ENCODE measurements at places on chromosomes 6 and 20. TPM values are rescaled to one million over a fixed set of nuclear protein-coding genes. Genes with fewer than 3 reads are reported as not detected.

Gene SMLR1
- total RNA-seq = not detected

Gene FABP7
- total RNA-seq = not detected

GRCh38 chr6:16412982-16413381, 174.6 kb downstream of the GMPR start:
- no peak for DNase-seq
- H3K27ac ChIP-seq = peak overlapping the region; percentile 96
- no peaks in the 10 kb centered on the region for H3K36me3 ChIP-seq
- no peaks in the 10 kb centered on the region for H3K27me3 ChIP-seq

DNA sequence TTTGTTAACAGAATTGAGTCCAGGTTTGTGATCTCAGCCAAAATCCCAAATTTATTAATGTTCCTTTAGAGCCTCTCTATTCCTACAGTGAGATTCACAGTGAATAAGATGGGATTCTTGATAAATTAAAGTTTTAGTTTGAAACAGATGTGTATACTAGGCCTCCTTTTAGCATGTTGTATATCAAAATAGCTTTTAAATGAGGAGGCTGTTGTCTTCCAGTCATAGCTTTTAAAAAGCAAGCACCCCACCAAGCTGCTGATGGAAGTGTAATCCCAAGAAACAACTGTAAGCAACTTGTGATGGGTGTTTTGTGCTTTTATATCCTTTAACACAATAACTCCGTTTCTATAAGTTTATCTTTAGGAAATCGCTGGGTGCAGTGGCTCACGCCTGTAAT, 7.0 kb downstream of the GTF2H5 start:
- no peaks in the 10 kb centered on the region for H3K27me3 ChIP-seq
- H3K27ac ChIP-seq = no peak overlapping the region
- DNase-seq = no peak
- peaks cover 25% of the 10 kb centered on the region for H3K4me1 ChIP-seq
- H3K36me3 ChIP-seq = peaks cover 8% of the 10 kb centered on the region

GRCh38 chr20:19981031-19981451, 36.1 kb upstream of the NAA20 start:
- DNase-seq = no peak
- H3K27me3 ChIP-seq = peaks cover 7% of the 10 kb centered on the region

- no peak for DNase-seq
- H3K4me3 ChIP-seq = peak overlapping the region; percentile 1
- H3K27me3 ChIP-seq = no peaks in the 10 kb centered on the region
- H3K4me1 ChIP-seq = peaks cover 21% of the 10 kb centered on the region
Observed at GRCh38 chr20:38997622-38998021, 35.5 kb downstream of the DHX35 start.

- no peak for DNase-seq
- no peak overlapping the region for H3K4me3 ChIP-seq
- H3K27me3 ChIP-seq = no peaks in the 10 kb centered on the region
- no peaks in the 10 kb centered on the region for H3K36me3 ChIP-seq
Observed at GRCh38 chr20:14919501-14920081, 582.2 kb upstream of the FLRT3 start.
